ENCODE measurements at places on chromosomes 3 and 15.

- H3K4me3 ChIP-seq: no peak overlapping the region
- H3K4me1 ChIP-seq: no peaks in the 10 kb centered on the region
- DNase-seq: no peak
Observed at GRCh38 chr15:46955576-46955975, 761.7 kb upstream of the SEMA6D start.

DNA sequence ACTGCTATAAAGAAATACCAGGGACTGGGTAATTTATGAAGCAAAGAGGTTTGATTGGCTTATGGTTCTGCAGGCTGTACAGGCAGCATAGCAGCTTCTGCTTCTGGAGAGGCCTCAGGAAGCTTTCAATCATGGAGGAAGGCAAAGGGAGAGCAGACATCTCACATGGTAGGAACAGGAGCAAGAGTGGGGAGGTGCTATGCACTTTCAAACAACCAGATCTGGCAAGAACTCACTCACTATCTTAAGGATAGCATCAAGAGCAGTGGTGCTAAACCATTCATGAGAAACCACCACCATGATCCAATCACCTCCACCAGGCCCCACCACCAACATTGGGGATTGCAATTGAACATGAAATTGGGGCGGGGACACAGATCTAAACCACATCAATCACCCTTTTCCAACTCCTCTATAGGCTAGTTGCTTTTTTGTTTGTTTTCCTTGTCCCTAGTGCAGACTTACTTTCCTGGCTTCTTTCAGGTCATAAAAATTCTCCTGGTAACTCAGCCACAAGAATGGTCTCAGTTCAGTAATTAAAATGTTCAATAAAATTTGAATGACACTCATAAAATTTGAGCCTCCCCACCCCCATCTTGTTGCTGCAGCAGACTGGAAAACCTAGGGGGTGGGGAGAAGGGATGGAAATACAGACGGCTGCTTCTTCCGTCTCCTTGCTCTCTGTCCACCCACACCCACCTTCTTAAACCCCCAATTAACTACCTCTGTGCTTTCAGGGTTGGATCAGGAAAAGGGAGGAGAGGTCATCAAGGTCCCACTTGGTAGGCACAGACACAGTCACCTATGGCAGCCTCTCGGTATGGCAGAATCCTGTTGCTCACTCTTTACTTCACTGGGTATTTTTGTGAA, 16.3 kb upstream of the TIPARP start:
- H3K4me1 ChIP-seq: no peaks in the 10 kb centered on the region
- no peaks in the 10 kb centered on the region for H3K27me3 ChIP-seq
- no peak overlapping the region for H3K4me3 ChIP-seq
- no peaks in the 10 kb centered on the region for H3K36me3 ChIP-seq

- no peaks in the 10 kb centered on the region for H3K36me3 ChIP-seq
- H3K4me3 ChIP-seq: no peak overlapping the region
- H3K27ac ChIP-seq: no peak overlapping the region
- DNase-seq: no peak
Observed at GRCh38 chr3:95148107-95148506, 1085.2 kb downstream of the NSUN3 start.

GRCh38 chr3:177331203-177331835, 134.0 kb upstream of the TBL1XR1 start:
- H3K27me3 ChIP-seq: no peaks in the 10 kb centered on the region
- H3K27ac ChIP-seq: no peak overlapping the region
- H3K4me3 ChIP-seq: no peak overlapping the region

- H3K27me3 ChIP-seq: peaks cover 10% of the 10 kb centered on the region
- no peak for DNase-seq
- H3K36me3 ChIP-seq: no peaks in the 10 kb centered on the region
- H3K27ac ChIP-seq: no peak overlapping the region
- H3K4me1 ChIP-seq: no peaks in the 10 kb centered on the region
Observed at GRCh38 chr3:67215690-67216089, 217.6 kb downstream of the KBTBD8 start.

DNA sequence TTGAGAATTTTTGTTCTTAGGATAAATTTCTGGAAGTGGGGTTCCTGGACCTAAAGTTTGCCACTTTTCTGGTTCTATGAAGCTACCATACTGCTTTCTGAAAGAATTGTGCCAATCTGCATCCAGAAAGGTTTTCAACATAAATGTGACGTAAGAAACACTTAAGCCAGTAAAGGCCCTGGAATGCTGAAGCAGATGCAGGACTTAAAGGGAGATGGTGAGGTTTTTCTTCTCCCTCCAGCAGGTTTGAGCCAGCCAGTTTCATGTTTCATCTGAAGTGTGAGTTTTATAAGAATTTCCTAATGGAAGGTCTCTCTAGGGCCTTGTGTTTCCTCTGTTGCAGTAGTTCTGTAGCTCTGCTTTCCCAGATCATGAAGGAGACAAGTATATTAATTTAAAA, 33.1 kb downstream of the ZNF592 start:
- peaks cover 26% of the 10 kb centered on the region for H3K36me3 ChIP-seq
- no peak for DNase-seq
- H3K4me1 ChIP-seq: peaks cover 42% of the 10 kb centered on the region
- no peaks in the 10 kb centered on the region for H3K27me3 ChIP-seq
- no peak overlapping the region for H3K27ac ChIP-seq

DNA sequence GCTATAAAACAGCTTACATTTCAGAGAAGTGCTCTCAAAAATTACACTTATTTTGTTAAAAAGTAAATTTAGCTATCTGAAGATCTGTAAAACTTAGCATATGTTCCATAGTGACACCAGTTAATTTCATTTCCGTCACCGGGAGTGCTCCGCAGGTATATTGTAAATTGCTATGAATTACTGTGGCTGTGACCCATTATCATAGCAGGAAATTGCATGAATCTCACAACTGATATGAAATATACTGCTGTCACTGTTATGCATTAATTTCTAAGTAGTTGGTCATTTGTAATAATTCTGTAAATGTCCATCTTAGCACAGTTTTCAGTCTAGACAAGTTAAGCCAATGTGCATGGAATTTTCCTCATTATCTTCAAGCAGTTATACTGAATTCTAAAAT, 91.2 kb downstream of the EPHA3 start:
- H3K36me3 ChIP-seq: no peaks in the 10 kb centered on the region
- H3K4me1 ChIP-seq: no peaks in the 10 kb centered on the region

- DNase-seq: no peak
- peak overlapping the region; percentile 50 for H3K27ac ChIP-seq
- peaks cover 28% of the 10 kb centered on the region for H3K27me3 ChIP-seq
- H3K4me3 ChIP-seq: no peak overlapping the region
- H3K4me1 ChIP-seq: no peaks in the 10 kb centered on the region
- H3K36me3 ChIP-seq: no peaks in the 10 kb centered on the region
Observed at GRCh38 chr3:108315767-108316301, 19.5 kb downstream of the HHLA2 start.

Measured in central memory CD8-positive, alpha-beta T cell (primary cell).